ENCODE measurements at places on chromosomes 7 and 10. TPM values are rescaled to one million over a fixed set of nuclear protein-coding genes. Genes with fewer than 3 reads are reported as not detected.

The CNTNAP2 gene
- total RNA-seq: 1.3 TPM

The CC2D2B gene
- total RNA-seq: 1.2 TPM

DNA sequence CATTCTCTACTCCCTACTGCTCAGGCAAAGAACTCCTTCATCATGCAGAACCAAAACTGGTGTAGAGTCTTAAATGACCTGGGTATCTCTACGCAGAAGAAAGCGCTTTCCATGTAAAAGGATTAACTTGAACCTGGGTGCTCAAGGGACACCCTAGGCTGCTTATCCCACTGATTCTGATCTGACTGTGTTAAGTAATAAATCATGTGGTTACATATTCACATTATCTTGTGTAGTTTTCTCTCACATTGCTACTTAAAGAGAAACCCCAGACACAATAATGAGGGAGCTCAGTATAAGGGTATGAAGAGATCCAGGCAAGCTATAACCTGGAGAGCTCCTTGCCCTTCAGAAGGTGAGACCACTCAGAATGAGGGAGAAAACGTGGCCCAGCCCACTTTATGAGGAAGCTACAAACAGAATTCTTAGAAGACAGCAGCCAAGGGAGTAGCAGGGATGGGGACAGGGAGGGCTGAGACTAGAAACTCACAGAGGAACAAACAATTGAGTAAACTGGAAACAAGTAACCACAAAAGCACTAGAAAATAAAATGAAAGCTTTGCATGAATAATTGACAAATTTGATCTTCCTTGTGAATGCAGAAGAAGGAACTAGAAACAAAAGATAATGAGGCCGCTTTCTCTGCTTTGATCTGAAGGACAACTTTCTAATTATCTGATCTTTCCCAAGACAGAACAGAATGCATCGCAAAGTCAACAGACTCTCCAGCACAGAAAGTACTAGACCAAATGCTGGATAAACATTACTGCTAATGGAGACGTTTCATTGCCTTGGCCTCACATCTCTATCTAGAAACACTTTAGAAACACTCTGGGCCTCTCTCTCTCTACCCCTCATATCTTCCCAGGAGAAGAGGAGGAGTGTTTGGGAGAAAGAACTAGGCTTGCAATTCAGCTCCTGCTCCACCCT is 76.1 kb downstream of the LRRC17 start:
- DNase-seq: no peak

The GNAT3 gene
- total RNA-seq: not detected

The CREB5 gene
- 0.80 TPM for total RNA-seq

The SPAG6 gene
- 0.62 TPM for total RNA-seq

GRCh38 chr7:52168085-52168484 is 851.5 kb upstream of the COBL start:
- DNase-seq: no peak

The EPO gene
- total RNA-seq: not detected

GRCh38 chr7:17319164-17320101 is 21.0 kb downstream of the AHR start:
- no peak for DNase-seq

- DNase-seq: no peak
Observed at GRCh38 chr10:56943221-56943755, 582.2 kb upstream of the ZWINT start.

DNA sequence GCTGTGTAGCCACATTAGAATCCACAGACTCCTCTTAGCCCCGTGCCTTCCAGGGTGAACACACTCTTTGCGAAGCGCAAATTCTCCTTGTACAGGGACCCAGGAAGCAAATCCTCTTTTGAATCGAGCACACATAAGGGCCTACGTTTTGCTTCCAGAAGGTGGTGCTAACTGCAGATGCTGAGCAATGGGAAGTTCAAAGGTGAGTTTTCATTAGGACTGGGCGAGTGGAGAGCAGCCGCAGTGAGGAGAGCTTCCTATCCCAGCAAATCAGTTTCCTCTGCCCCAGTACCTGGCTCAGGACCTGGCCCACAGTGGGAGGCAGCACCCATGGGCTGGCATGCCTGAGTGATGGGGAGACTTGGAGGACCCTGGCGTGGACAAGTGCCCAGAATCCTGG is 23.5 kb upstream of the GPR26 start:
- DNase-seq: no peak

DNA sequence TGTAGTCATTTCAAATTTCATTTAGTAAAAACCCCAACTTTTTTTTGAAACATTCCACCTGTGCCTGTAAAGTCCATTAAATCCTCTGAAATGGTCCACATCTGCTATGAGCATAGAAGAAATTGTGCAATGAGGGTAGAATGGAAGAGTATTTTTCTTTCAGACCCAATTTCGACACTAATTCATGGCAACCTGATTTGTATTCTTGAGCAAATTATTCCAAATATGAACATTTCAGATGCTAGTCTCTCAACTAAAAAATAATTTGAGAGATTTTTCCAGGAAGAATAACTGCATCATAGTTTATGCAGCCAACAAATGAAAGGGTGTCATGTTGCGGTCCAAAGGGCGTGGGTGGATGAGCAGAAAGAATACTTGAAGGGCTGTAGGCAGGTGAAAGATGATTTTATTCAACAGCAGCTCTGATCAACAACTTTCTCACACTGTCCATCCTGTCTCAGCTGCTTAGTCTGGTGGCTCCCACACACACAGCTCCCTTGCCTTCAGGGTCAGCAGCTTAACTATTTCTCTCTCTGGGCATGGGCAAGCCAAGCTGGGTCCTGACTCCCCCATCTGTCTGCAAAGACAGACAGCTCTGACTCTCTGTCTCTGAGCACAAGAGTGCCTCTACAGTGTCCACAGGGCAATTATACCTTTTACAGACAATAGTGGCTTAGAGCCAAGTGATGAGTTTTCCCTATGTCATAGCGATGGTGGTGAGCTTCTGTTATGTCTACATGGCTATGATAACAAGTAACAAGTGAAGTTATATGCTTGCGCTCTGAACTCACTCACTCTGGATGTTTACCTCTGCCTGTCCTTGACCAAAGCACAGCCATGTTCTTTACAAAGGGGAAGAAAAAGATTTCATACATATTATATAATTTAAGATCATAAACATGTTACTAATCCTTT is 11.5 kb downstream of the STEAP2 start:
- DNase-seq: no peak

The CYP26C1 gene
- total RNA-seq: 0.15 TPM

Data from activated B cell treated with CpG ODN at 0.5 μM for 24 hours (primary cell).